ENCODE measurements at places on chromosomes 1 and 21.

- DNase-seq = no peak
These were observed 32.9 kb downstream of the RAB3B start for GRCh38 chr1:51957618-51958017.

DNA sequence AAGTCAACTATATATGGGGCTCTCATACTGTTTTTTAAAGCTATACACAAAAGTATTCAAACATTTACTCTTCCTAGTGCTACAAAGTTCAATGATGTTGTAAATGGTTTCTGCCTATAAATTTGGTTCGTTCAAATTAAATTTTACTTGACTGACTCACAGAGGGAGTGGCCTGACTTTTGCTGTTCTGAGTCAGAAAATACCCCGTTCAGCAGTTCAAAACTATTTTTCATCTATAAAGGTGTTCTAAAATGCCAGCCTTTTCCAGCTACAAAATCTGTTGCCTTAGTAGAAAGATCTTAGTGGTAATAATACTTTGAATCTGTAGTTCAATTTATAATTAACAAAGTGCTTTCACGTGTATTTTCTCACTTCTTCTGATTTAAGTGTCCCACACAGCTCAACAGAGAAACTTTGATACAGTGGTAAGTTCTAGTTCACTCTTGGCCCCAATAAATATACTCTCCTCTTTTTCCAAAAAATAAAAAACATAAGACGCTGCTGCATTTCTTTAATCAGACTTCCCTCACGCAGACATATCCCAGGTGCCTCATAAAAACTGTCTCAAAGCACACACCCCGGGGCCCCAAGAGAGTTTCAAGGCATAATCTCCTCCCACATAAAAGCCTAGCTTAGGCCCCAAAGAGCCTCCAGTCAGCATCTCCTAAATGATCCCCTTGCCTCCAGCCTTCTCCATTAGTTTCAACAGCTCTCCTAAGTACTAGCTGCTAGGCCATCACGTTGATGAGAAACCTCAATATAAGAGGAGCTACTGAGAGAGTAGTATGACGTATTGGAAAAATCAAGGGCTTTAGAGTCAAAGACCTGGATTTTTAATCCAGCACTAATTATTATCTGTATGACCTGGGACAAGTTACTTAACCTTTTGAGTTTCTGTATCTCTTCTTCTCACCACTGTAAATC, 3.2 kb downstream of the PTP4A2 start:
- no peak for DNase-seq

DNA sequence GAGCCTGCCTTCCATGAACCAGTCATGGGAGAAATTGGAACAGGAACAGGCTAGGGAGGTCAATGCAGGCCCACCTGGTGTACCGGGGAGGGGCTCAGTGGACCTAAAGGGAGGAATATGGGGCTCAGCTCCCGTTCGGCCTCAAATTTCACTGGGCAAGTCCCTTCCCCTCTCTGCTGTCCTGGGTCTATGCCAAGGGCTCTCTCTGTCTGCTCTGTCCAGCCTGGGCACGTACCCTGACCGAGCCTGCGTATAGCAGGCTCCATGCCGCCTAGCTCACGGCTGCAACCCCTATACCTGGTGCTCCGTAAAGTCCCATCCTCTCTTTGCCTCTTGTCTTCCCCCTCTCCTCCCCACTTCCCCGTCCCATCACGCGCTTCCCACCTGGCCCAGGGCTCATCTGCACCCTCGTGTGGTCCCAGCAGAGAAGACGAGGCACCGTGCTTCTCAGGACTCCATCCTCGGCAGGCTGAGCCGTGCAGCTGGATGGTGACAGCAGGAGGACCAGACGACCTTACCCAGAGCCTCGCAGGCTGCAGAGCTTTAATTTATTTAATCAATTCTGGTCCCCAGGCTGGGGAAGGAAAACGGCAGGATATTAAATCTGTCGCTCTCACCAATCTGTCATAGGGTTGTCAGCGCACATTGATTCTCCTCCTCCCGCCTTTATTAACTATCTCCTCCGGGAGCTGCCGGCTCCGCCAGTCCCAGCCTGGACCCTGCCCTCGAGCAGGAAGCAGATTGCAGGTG, 25.0 kb upstream of the DISP3 start:
- DNase-seq = no peak

DNA sequence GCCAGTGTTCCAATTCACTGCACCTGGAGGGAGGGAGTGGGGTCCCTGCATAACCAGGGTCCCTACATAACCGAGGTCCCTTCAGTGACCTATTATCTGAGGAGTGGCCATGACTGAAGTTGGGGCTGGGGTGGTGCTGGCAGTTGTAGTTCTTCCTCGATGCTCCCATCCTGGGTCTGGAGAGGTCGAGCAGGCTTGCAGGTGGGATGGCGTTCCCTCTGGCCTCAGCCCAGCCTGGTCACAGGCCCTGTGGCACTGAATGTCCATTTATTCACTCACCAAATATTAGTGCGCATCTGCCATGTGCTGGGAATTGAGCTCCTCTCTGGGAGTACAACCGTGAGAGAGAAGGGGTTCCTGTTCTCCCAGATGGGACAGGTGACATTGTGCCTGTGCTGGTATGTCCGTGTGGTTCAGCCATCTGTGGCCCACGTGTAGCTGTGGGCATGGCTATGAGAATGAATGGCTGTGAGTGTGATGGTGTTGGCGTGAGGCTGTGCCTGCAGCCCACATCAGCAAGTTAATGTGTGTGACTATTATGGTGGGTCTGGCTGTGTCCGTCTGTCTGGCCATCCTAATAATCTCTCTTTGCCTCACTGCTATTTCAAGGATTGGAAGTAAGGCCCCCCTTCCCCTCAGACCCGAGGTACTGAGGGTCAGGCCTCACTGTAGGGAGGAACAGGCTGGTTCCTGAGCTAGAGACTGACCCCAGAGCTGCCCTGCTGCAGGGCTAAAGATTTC, 3.9 kb upstream of the SLC6A9 start:
- DNase-seq = no peak

GRCh38 chr1:198246337-198246736, 89.5 kb downstream of the NEK7 start:
- DNase-seq = no peak

DNA sequence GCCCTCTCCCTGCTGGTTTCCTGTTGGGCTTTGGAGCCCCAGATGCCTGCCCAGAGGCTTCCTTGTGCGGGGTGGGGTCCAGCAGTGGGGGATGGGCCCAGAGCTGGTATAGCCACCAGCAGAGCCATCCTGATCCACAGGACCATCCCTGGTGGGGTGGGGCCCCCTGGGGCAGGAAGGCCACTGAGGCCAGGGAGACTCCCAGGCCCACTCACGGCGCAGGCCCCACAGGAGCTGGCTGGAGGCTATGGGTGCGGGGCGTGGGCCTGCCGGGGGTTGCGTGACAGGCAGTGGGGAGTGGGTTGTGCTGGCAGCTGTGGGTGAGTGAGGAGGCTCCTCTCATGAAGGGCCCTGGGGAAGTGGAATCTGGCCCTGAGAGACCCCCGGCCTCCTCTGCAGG, 5.7 kb downstream of the LRRC3 start:
- DNase-seq = no peak

GRCh38 chr1:54547601-54548388, at the start of gene ACOT11:
ACOT11 (plus strand) TSS chr1:54548228; CDS start chr1:54548310, 82 bp downstream.
- DNase-seq = peak; percentile 14

DNA sequence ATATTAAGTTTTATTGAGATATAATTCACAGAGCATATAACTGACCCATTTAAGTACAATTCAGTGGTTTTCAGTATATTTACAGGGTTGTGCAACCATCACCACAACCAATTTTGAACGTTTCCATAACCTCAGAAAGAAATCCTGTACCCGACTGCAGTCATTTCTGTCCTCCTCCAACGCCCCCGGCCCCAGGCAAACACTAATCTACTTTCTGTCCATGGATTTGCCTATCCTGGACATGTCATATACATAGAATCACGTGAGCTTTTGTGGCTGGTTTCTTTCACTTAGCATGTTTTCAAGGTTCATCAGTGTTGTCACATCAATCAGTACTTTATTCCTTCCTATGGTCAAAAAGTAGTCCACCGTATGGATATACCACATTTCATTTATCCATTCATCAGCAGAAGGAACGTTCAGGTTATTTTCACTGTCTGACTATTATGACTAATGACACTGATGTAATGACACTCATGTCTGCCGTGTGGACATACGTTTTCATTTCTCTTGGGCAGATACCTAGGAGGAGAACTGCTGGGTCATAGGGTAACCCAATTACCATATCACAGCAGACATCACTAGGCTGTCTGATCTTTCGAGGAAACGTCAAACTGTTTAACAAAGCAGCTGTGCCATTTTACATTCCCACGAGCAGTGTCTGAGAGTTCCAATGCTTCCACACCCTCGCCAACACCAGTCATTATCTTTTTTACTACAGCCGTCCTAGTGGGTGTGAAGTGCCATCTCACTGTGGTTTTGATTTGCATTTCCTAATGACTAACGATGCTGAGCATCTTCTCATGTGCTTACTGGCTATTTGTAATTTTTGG, 30.8 kb downstream of the MRPL37 start:
- peak; percentile 76 for DNase-seq

DNA sequence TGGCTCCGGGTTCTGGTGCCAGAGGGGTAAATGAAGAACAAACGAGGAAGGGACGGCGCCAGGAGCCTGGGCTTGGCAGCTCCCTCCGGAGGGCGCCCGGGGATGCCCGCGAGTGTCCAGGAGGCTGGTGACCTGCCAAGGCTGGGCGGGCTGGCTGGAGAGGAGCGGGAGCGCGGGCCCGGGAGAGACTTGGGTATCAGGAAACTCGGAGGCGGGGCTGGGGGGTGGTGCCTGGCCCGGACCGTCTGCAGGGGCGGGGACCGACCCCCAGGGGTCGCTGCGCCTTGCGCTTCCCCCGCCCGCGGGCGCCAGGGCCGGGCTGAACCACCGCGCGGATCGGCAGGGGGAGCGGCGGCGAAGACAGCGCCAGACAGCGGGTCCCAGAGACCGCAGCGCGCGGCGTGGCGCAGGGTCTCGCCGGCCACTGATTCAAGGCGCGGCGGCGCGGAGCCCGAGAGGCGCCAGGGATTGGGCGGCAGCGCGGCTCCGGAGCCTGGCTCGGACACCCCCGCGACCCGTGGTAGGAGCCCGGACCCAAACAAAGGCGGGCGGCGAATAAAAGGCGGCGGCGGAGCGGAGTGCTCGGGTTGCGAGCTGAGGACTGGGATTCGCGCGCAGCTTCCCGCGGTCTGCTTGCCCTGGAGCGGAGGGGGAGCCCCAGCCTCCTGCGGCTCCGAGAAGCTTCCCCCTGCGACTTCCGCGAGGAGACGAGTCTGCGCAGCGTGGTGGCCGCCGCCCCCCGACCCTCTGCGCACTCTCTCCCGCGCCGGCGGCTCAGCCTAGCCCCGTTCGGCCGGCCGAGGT, at the start of gene DISP3:
TSS of gene DISP3 (plus strand) at position 585 of the 804 bp plus-strand sequence. CDS start 21,838 bp downstream, outside the sequence.
- DNase-seq = peak; percentile 85

- DNase-seq = no peak
These were observed 476 bp downstream of the AXDND1 start for GRCh38 chr1:179366093-179366800.

GRCh38 chr1:24424207-24424606, 8.6 kb downstream of the NIPAL3 start:
- no peak for DNase-seq

Measured in stimulated activated CD8-positive, alpha-beta memory T cell treated with anti-CD3 and anti-CD28 coated beads, Interleukin-4, amount 100 ng/mL, for 48 hours (primary cell).